H9 (cell line): ENCODE measurements at places on chromosomes 12 and 14. TPM values are rescaled to one million over a fixed set of nuclear protein-coding genes. Genes with fewer than 3 reads are reported as not detected.
A peak's percentile ranks its signal among the peaks of the same experiment; 100 is the strongest.

DNA sequence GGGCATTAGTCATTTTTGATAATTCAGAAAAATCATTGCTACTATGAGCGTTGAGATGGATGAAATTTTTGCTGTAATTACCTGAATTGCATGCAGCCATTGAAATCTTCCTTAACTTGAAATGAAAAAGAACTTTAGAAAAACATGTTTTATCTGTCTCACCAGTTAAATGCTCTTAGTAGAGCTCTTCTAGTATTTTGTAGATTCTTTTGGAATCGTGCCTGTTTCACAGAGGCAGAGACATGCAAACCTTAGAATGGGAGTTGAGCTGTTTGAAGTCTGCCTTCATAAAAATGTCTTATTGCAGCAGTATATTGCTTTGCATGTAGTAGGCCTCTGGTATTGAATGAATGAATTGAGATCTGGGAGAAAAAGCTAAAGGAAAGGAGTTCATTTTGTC lies 4.2 kb downstream of the PEX5 start:
- H3K27ac ChIP-seq, result no peak overlapping the region
- H3K4me3 ChIP-seq, result no peak overlapping the region
- DNase-seq, result no peak
- H3K27me3 ChIP-seq, result no peaks in the 10 kb centered on the region
- peaks cover 3% of the 10 kb centered on the region; the same call in 1 of the 2 replicates for H3K4me1 ChIP-seq

DNA sequence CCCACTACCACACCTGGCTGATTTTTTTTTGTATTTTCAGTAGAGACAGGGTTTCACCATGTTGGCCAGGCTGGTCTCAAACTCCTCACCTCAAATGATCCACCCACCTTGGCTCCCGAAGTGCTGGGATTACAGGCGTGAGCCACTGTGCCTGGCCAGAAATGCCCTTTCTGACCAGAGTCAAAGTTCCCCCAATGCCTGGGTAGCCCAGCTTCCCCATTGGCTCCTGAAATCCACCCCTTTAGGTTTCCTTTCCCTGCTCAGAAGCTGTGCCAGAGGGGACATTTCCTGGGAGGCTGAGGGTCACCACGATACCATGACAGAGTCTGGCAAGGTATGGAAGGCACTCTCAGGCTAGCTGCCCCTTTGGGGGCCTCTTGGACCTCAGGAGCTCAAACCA lies 3.5 kb downstream of the GSTZ1 start:
- H3K36me3 ChIP-seq, result peaks cover 3% of the 10 kb centered on the region; the same call in 1 of the 2 replicates
- H3K4me1 ChIP-seq, result peaks cover 2% of the 10 kb centered on the region; the same call in 1 of the 2 replicates
- no peaks in the 10 kb centered on the region for H3K27me3 ChIP-seq
- no peak overlapping the region; the same call in 2 of the 3 replicates for H3K4me3 ChIP-seq
- DNase-seq, result no peak

GRCh38 chr12:51924551-51925319 lies 17.4 kb downstream of the ACVRL1 start:
- no peak overlapping the region for H3K27ac ChIP-seq
- no peak overlapping the region for H3K4me3 ChIP-seq
- DNase-seq, result no peak
- no peaks in the 10 kb centered on the region for H3K36me3 ChIP-seq

ANO4 gene
- total RNA-seq, result 5.7 and 6.1 TPM in 2 replicates

DNA sequence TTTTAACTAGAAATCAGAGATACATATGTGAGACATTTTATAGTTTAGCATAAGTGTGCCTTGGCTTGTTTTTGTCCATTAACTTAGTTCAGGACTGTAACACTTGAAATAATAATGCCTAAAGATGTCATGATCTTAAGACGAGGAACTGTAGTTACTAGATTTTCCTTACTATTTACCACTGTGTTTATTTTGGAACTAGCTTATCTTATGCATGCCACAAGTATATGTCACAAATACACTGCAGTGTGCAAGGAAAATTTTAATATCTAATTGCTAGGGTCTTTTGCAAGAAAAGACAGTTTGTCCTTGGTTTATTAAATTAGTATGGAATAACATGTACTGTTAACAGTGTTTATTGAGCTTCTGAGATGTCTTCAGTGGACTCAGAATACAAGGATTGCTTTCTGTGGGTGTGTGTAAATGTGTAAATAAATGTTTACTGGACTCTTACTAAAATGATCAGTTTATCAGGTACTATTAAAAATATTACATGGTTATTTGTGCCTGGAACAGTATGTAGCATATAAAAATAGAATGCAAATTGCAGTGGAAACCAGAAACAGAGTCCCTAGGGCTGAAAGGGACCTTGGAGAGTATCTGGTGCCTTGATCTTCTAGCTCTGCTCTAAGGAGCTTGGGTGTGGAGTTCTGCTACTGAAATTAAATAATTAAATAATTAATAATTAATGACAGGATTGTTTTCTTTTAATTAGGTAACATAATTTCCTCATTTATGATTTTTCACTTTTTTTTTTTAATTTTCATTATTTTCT lies 58.1 kb downstream of the FGD4 start:
- no peak overlapping the region for H3K4me3 ChIP-seq
- H3K27ac ChIP-seq, result peak overlapping the region; percentile 23
- peaks cover 25% of the 10 kb centered on the region for H3K36me3 ChIP-seq
- no peaks in the 10 kb centered on the region for H3K27me3 ChIP-seq
